CD4-positive, CD25-positive, alpha-beta regulatory T cell (primary cell): ENCODE measurements at places on chromosomes 12 and 14.

GRCh38 chr14:91873471-91874415 lies 6.4 kb upstream of the TC2N start:
- peak; percentile 55 for DNase-seq

- DNase-seq = no peak
These were observed 24.7 kb downstream of the RNF34 start for GRCh38 chr12:121424624-121424975.

DNA sequence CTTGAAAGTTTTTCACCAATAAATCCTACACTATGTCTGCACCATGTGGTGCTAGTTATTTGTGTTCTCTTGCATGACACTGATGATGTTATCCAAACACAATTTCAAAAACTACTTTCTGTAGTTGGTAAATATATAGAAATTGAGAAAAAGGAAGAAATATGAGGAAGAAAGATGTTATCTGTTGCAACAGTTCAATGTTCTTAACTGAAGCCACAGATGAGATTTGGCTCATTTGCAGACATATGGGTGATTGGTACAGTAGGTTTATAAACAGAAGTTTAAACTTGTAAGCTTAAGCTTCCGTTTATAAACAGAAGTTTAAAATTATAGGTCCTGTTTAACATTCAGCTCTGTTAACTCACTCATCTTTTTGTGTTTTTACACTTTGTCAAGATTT lies at the start of gene CLEC12A:
Gene CLEC12A, plus strand, starts transcription at position 229 of the 400 bp plus-strand sequence. CDS start 188 bp downstream, outside the sequence.
- DNase-seq = no peak

DNA sequence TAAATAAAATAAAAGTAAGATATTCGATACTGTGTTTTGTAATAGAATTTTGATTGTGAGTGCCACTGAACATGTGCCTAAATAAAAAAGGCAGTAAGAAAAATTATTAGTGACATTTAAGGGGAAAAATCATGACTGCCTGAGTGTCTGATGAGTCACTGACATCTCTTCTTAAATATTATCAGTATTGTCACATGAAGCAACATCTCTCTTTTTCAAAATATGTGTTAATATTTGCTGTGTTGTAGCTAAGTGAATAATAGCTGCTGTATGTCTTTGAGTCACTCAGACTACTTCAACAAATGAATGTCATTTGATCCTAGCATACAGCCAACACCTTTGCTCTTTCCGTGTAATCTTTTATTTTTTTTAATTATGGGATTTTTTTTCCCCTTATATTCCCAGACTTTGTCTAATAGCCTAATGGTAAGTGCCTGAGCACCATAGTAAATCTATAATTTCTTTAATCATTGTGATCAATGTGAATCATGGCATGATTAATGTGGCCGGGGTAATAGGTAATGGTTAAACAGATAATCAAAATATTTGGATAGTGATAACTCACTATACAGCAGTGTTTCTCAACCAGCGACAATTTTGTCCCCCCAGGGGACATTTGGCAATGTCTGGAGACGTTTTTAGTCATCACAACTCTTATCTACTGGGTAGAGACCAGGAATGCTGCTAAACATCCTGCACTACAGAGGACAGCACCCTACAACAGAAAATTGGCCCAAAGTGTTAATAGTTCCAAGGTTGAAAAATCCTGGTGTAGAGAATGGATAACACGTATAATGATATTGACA lies 11.7 kb upstream of the OTX2 start:
- DNase-seq = no peak

GRCh38 chr12:98948343-98948949 lies 303.4 kb downstream of the APAF1 start:
- no peak for DNase-seq

GRCh38 chr14:64060648-64061096 lies 207.9 kb downstream of the SYNE2 start:
- peak; percentile 33 for DNase-seq

GRCh38 chr14:61632807-61633206 lies 62.5 kb upstream of the HIF1A start:
- DNase-seq = no peak

DNA sequence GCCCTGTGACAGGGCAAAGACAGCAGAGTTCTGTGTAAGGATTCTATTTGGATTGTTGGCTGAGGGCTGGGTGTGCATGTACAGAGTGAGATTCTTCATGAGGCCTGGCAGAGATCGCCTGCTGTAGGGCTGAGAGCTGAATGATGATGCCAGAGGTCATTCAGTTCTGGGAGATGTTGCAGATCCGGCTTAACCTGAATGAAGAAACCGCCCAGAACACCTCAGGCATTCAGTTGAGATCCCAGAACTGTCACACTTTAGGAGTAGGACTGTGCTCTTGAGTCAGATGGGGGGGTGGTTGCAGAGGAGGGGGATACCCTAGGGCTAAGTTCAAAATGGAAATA lies 5.8 kb upstream of the EVL start:
- DNase-seq = no peak

GRCh38 chr14:95265106-95266094 lies 54.3 kb downstream of the CLMN start:
- no peak for DNase-seq

GRCh38 chr14:35202195-35202594 lies 79.8 kb downstream of the PRORP start:
- DNase-seq = no peak

DNA sequence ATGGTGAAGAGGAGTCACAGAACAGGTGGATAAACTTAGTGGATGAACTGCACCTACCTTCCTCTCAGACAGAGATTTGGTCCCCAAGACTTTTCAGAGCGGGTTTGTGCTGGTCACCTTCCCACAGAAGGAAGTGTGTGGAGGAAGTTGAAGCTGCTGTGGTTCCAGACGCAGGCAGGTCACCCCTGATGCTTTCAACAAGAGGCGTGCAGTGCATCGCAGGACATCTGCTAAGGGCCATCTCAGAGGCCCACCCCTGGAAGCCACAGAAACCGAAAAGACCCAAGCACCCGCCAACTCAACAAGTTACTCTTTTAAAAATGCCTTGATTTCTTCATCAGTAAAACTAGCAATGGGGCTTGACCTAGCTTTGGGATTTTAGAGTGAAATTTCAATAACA lies 1.0 kb upstream of the GPX2 start:
- no peak for DNase-seq

GRCh38 chr12:11075642-11076041 lies 13.5 kb upstream of the TAS2R46 start:
- no peak for DNase-seq

GRCh38 chr14:61653507-61653906 lies 41.8 kb upstream of the HIF1A start:
- no peak for DNase-seq

GRCh38 chr12:1611803-1612572 lies 17.0 kb upstream of the WNT5B start:
- no peak for DNase-seq

GRCh38 chr12:97616946-97617345 lies 154.3 kb downstream of the RMST start:
- DNase-seq = no peak

DNA sequence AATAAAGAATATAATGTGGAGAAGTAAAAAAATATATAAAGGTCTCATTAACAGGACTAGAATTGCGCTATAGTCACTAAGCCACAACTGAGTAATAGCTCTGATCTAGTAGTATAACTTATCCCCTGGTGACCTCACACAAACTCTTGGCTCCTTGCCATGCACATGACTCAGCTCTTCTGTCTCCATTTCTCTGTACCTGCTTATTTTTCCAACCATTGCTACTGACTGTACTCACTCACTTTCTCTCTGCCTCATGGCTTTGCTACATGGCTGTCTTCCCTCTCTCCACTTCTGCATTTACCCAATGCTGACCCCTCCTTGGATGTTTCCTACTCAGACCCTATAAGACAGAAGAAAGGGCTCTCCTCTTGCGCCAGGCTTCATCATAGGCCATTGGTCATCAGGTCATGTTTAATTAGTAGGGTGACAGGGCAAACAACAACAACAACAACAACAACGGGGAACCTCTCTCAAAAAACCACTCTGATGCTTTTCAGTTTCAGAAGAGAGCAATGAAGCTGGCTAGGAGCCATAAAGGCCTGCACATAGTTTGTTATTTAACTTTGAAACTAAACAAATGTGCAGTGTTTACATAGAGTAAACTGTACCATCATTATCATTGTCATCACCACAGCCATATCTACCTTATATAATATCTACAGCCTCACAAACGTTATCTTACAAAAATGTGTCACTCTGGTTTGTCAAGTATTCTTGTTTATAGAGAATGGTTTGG lies 25.6 kb upstream of the KRAS start:
- DNase-seq = peak; percentile 10

DNA sequence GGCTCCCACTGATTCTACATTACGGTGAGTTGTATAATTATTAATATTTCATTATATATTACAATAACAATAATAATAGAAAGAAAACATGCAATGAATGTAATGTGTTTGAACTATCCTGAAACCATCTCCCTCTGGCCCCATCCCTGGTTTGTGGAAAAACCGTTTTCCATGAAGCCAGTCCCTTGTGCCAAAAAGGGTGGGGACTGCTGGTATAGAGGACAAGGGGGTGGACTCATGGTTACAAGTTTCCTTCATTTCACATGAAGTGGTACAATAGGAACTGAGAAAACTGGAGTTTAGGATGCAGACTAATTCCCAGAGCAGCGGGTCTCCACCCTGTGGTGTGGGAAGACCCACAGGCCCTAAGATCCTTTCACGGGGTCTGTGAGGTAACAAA lies 3.0 kb upstream of the C1RL start:
- DNase-seq = no peak

GRCh38 chr14:78690836-78691235 lies 520.7 kb downstream of the NRXN3 start:
- DNase-seq = no peak

DNA sequence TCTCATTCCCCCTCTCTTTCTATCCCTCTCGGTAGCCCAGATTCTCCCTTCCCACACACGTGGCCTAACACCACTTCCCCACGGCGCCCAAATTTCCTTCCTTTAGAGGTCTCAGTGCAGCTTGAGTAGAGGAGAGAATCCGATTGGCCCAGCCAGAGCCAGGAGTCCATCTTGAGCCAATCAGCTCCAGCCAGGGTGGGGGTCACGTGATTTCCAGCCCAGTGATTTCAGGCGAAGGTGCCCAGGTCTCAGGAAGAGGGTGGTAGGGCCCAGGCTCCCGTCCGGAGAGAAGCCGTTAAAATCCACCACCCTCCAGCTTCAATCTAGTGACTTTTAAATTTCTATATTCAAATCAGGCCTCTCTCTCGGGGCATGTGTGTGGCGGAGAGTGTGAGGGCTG lies 45.2 kb upstream of the MYL2 start:
- no peak for DNase-seq

DNA sequence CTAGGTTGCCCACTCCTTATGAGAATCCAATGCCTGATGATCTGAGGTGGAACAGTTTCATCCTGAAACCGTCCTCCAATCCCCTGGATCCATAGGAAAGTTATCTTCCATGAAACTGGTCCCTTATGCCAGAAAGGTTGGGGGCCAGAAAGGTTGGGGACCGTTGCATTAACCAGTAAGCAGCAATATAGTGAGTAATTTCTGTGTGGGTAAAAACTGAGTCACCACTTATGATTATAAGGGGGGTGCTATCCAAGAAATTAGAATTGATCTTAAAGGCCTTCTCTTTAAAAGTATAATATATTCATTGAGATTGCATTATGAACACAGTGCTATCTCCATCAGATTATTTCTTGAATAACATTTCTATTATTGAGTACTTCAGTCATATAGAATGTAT lies 97.2 kb downstream of the PCNX1 start:
- DNase-seq = no peak

DNA sequence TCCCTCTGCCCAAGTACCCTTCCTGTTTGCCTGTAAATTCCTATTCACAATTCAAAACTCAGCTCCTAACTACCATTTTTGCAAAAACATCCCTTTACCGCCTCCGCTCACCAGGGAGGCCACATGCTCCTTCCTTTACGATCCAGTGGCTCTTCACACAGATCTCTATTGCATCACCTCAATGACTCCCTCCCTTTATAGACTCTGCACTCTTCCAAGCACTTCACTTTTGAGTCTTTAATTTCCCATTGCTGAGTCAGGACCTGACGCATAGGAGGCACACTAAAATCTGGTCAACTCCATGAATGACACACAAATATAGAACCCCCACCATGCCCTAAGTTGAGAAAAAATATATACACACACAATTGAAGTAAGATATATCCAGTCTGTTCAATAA lies 45.9 kb downstream of the PPP1R13B start:
- no peak for DNase-seq

GRCh38 chr12:93417967-93418480 lies 23.7 kb downstream of the UBE2N start:
- no peak for DNase-seq

DNA sequence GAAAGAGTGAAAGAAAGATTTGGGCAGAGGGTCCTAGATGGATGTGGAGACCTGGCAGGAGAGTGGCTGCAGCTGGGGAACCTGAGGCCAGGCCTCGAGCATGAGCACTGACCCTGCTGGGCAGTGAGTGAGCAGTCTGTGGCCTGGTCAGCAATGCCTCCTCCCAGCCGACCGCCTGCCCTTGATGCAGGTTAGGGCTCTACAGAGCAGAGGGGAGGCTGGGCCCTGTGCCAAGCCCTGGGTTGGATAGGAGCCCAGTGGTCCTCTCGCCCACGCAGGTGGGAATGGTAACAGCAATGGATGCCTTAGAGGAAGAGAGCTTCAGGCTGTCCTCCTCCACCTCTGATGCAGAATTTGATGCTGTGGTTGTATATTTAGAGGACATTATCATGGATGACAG lies 59.8 kb downstream of the RAB35 start:
- no peak for DNase-seq

DNA sequence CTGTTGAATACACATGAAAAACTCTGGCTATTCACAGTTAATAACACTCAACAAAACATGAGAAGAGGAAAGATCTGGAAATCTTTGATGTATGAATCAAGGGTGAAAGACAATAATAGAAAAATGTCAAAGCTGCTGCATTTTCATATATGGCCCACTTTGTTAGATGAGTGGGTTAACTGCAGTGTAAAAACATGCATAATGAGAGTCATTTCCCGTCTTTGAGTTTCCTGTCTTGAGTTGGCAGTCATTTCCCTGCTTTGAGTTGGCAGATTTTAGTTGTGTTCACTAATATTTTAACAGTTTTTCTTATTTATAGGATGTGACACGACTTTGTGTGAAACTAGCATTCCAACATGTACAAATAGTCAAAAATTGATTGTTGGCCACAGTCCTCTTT lies 87.9 kb upstream of the PTPRQ start:
- no peak for DNase-seq

GRCh38 chr12:132723015-132723763 lies 12.5 kb downstream of the PGAM5 start:
- DNase-seq = no peak

- DNase-seq = no peak
These were observed 493.2 kb upstream of the GARIN6 start for GRCh38 chr12:99154216-99154982.

DNA sequence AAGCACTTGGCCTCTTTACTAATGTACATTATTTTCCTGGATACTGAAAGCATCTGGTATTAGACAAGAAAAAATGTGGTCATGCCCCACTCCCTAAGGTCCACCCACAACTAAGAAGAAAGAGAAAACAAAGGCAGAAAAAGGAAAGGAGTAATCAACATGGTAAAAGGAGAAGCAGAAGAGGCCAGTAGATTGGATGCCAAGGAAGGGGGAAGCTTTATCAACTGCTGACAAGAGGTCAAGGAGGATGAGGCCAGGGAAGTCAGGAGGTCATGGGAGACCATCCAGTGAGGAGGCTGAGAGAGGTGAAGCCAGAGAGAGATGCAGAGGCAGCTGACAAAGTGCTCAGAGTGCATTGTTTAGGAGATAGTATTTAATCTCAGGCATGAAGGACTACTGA lies 383.5 kb downstream of the ZFP36L1 start:
- DNase-seq = no peak
